Cardiac atrium fibroblast (primary cell): ENCODE measurements at places on chromosomes 7 and 10. TPM values are rescaled to one million over a fixed set of nuclear protein-coding genes. Genes with fewer than 3 reads are reported as not detected.

Gene NRAP
- total RNA-seq, result not detected in 2 replicates

Gene ADAMTS14
- 0.18 and 1.3 TPM in 2 replicates for total RNA-seq

Gene BEND7
- 0.81 and 1.6 TPM in 2 replicates for total RNA-seq

Gene UBE3C
- total RNA-seq, result 68.6 and 72.9 TPM in 2 replicates

Gene NYAP1
- 2.4 and 7.0 TPM in 2 replicates for total RNA-seq
